ENCODE measurements at places on chromosomes 11 and 22.

- DNase-seq = no peak
These were observed 128.3 kb downstream of the OSBP2 start for GRCh38 chr22:30823015-30823370.

DNA sequence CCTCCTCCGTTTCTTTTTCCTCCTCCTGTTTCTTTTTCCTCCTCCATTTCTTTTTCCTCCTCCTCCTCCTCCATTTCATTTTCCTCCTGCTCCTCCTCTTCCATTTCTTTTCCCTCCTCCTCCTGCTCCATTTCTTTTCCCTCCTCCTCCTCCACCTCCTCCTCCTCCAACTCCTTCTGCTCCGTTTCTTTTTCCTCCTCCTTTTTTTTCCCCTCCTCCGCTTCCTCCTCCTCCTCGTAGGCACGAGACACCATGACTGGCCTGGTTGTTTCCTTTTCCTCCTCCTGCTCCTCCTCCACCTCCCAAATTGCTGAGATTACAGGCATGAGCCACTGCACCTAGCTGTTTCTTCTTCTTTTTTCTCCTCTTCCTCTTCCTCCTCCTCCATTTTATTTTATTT is 25.6 kb upstream of the DRICH1 start:
- DNase-seq = no peak

DNA sequence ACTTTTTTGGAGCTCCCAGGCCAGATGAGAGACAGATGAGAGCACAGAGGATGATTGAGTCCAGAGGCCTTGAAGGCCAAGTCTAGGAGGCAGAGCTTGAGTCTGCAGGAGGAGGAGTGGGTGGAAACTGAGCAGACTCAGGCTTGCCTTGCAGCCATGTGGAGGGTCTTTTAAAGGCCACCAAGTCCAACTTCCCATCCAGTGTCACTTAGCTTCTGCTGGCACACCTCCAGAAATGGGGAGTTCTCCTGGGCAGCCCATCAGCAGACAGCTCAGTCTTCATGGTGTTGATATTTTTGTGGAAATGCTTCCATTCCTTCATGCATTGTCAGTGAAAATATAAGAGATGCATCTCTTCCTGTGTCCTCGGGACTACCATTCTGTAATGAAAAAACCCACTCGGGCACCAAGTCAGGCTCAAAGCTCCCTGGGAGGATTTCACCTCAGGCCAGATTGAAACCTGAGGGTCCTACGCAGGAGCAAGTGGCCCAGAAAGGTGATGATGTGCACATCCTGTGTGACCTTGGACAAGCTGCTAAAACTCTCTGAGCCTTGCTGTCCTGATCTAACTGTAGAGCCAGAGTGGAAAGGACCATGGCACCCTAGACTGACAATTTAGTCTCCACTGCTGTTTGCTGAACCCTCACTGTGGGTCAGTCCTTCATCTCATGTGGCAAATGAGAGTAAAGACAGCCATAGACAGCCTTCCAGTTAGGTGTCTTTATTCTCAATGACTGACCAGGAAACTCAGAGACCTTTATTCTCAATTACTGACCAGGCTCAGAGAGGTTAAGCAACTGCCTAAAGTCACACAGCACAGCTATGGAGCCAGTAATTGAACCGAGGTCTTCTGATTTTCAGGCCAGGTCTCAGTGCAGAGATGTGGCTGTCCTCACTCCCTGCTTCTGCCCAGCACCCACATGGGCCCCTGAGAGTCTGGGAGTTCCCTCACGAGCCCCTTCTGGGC is 2.9 kb upstream of the LRRC32 start:
- DNase-seq = no peak

- no peak for DNase-seq
These were observed 171.8 kb downstream of the DSCAML1 start for GRCh38 chr11:117625237-117625636.

DNA sequence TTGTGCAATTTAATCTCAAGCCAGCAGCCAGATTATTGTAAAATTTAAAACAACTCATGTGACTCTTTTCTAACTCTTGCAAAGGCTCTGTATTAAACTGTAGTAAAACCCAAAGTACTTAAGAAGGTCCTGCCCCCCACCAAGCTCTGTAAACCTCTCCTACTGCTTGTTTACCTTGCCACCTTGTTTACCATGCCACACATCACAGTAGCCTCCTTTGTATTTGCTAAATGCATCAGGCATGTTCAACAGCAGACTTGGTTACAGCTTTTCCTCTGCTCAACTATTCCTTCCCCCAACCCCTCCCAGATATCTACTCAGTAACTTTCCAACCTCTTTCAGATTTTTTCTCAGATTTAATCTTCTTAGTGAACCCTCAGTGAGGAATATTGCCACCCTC is 861.6 kb downstream of the METTL15 start:
- DNase-seq = no peak

DNA sequence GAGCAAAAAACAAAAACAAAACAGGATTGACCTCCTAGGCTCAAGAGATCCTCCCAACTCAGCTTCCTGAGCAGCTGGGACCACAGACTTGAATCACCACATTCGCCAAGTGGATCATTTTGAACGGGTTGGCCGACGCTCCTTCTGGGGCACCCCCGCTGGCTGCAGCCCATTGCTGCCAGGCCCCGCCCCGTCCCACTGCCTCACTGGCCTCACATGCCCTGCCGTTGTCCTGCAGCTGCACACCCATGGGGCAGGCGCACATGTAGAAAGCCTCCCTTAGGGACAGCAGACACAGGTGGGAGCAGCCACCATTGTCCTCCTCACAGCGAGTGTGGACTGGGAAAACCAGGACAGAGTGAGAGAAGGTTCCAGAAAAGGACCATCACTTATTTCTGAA is 154.5 kb downstream of the CRYBB2 start:
- DNase-seq = no peak

DNA sequence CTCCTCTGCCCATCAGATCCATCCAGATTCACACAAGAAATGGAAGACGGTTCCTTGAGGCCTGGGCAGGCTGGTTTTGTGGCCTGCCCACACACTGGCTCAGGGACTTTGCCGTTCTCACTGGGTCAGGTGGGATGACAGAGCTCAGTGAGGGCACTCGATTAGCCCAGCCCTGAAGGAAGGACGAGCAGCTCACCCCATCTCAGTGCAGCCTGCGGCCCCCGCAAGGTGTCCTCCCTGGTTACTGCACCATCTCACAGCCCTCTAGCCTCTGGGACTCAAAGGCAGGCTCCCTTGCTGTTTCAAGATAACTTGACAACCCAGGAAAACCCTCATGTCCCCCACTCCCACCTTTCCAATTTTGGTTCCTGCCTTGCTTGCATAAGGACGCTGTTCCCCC is 4.2 kb downstream of the SLC16A8 start:
- no peak for DNase-seq

DNA sequence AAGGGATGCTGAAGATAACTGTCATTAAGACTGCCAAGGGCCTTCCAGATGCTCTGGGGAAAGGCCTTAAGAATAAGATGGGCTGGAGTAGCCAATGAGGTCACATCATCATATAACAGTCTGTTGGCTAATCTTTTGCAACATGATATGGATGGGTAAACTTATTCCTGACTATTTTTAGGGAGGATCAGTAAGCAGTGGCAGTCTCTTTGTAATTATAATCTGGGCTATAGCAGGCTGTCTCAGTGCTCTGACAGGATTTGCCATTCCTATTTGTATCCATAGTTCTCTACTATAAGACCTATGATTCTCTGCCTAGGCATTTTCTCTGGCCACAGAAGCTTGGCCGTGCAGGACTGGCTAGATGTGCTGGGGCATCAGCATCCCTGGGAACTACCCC is 16.1 kb upstream of the CALCB start:
- DNase-seq = no peak

Data from stimulated activated CD4-positive, alpha-beta T cell treated with anti-CD3 and anti-CD28 coated beads, Interleukin-15, amount 100 ng/mL, for 1 hour (primary cell).